Inflammatory macrophage treated with lipopolysaccharide for 1 hour (primary cell): ENCODE measurements at places on chromosomes 2 and 18.

DNA sequence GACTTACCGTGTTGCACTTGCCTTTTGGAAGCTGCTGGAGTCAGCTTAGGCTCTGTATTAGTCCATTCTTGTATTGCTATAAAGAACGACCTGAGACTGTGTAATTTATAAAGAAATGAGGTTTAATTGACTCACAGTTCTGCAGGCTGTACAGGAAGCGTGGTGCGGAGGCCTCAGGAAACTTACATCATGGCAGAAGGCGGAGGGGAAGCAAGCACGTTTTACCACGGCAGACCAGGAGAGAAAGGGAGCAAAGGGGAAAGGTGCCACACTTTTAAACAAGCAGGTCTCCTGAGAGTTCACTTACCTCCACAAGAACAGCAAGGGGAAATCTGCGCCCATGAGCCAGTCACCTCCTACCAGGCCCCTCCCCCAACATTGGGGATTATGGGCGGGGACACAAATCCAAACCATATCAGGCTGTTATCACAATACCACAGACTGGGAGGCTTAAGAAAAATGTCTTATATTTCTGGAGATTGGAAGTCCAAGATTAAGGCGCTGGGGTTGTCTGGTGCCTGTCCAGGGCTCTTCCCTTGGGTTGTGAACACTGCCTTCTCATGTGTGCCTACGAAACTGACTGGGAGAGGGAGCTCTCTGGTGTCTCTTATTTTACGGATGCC is 3.6 kb upstream of the D2HGDH start:
- peak; percentile 50 for DNase-seq

- DNase-seq = no peak
Observed at GRCh38 chr2:136054856-136055255, 63.1 kb downstream of the CXCR4 start.

DNA sequence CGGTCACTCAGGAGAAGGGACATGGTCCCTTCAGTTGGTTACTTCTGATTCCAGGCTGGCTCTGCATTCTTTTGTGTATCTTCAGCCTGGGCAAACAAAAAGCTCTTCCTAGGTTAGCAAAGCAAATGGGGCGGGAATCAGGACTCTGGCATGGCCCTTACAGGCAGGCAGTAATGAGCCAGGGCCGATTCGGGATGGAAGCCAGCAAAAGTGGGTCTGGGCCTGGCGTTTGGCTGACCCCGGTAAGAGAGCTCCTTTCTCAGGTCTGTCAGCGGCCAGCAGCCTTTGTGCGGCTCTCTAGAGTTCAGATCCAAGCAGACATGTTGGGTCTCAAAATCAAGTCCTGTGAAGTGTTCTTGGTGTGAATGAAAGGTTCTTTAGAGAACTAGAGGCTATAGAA is 81.5 kb upstream of the EML6 start:
- DNase-seq = no peak

DNA sequence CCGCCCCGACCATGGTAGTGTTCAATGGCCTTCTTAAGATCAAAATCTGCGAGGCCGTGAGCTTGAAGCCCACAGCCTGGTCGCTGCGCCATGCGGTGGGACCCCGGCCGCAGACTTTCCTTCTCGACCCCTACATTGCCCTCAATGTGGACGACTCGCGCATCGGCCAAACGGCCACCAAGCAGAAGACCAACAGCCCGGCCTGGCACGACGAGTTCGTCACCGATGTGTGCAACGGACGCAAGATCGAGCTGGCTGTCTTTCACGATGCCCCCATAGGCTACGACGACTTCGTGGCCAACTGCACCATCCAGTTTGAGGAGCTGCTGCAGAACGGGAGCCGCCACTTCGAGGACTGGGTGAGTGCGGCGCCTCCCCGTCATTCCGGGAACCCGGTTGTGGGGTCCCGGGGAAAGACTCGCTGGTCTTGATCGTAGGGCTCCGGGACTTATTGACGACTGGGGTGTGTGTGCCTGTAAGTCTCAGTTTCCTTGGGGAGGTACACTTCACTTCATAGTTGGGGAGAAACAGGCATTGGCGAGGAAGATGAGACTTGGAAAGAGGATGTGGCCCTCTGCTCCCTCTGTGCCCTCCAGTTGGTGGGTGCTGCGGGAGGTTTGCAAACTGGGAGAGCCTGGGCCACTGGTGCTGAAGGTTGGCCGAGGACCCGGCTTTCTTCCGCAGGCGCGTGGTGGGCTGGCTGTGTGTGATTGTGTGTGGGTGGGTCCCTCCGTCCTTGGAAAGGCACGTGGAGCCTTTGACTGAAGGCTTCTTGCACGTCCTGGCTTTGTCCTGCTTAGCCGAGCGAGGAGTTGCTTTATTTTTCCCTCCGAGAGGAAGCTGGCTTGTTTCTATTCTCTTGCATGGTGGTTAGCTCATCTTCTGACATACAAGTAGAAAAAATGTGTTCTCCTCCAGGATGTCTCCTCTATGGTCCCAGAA is 886 bp downstream of the PRKCE start:
- DNase-seq = peak; percentile 58
